D721Med (cell line): ENCODE measurements at places on chromosomes 6 and 20.

GRCh38 chr6:15879371-15880261 is 216.8 kb upstream of the DTNBP1 start:
- no peak for DNase-seq

- DNase-seq: no peak
Measured at GRCh38 chr6:151409679-151410078, 18.3 kb upstream of the ZBTB2 start.

GRCh38 chr6:76876922-76877553 is 586.3 kb downstream of the HTR1B start:
- DNase-seq: no peak

DNA sequence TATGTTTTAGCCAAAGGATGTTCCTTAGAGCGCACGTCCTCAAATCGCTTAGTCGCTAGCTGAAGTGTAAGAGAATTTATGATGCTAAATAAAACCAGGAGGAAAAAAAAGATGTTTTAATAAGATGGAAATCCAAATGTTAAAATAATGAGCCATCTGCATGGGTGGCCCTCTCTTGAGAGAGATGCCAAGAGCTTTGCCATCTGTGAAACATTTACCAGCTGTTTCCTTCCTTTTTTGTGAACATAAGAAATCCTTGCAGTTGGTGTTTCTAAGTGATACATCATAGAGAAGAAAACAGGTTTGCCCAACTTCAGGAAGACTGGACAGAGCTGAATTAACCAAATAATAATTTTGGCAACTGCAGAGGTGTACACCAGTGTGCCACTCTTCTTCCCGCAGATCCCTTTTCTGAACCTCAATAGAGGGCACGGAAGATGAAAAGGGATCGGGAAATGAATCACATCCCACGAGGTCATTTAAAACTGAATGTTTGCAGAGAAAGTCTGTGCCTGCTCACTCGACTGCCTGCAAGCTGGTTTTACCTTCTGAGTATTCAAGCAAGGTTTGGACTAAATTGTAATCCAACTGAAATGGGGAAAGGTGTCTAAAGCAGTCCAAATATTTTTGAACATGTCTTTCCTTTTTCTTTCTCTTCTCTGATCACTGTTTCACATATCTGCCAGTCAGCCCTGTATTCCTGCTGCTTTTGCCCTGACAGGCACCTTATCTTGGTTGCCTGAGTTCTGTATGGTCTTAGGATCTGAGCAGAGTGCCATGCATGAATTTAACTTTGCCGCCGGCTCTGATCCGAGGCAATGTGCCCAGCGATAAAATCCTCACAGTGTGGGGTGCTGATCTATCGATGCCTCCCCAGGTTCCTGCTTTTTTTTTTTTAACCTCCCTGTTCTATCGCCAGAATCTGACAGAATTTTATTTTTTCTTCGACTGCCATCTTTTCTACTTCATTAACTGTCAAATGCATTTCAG is 35.5 kb upstream of the TSHZ2 start:
- DNase-seq: no peak

DNA sequence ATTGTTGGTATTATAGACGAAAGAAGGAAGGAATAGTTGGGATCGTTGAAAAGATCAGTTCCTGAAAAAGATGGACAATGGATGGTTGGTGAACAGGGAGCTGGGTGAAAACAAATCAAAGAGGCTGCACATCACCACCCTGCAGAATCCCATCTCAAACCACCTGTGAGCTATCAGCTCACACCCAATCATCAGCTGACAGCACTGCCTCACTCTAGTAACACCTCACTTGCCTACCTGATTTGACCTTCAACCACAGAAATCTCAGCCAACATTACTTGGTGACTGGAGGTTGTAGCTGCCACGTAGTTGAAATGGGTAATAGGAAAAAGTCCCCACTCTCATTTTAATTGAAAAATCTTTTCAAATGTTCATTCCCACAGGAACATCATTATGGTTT is 101.8 kb upstream of the DST start:
- no peak for DNase-seq

DNA sequence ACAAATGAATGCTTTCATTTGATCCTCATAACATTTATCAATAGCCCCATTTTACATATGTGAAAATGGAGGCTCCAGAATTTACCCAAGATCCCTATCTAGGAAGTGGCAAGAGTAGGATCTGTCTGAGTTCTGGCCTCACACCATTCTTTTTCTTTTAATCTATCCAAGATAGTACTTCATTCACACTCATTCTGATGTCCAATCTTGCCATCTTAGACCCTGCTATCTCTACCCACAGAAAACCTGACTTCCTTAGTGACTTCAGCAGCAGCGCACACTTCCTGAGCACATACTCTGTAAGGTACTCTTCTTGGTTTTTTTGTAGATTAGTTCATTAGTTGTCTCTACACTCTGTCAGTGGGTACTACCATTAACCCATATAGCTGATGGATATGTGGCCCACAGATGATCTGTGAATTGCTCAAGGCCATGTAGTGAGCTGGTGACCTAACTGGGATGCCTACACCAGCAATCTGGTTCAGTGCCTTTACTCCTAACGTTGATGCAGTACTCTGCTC is 36.3 kb downstream of the COX4I2 start:
- DNase-seq: no peak

DNA sequence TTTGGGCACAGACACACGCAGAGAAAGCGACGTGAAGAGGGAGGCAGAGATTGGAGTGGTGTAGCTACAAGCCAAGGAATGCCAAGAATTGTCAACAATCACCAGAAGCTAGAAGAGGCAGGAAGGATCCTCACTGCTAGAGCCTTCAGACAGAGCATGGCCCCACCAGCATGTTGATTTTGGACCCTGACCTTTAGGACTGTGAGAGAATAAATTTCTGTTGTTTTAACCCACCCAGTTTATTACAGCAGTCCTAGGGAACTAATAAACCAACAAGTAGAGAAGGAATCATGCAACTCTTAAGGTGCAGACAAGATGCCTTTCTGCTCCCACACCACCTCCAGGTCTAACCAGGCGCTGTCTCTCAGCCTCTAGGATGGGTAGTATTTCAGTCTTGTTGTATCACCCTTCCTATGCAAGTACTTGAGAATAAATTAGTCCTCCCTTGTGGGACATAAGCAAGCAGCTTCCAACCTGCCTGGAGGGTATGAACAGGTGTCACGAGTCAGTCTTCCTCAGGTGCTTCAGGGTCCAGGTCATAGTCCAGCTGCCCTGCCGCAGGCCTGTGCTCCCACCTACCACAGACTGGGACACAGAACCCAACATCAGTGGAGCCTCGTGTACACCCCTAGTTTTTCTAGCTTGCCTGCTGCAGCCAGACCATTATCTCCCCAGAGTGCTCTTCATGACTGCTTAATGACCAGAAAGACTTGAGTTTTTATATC is 46.4 kb upstream of the CCN2 start:
- DNase-seq: no peak

GRCh38 chr6:124022641-124023040 is 219.0 kb downstream of the NKAIN2 start:
- no peak for DNase-seq

GRCh38 chr20:24461848-24462247 is 7.6 kb upstream of the SYNDIG1 start:
- no peak for DNase-seq

- DNase-seq: no peak
Measured at GRCh38 chr6:112682071-112682470, 334.9 kb downstream of the RFPL4B start.

GRCh38 chr6:140663772-140664171 is 1289.3 kb upstream of the CITED2 start:
- DNase-seq: no peak
